Occipital lobe (tissue), 3 donors: ENCODE measurements at places on chromosomes 7 and 10. TPM values are rescaled to one million over a fixed set of nuclear protein-coding genes. Genes with fewer than 3 reads are reported as not detected.

DNA sequence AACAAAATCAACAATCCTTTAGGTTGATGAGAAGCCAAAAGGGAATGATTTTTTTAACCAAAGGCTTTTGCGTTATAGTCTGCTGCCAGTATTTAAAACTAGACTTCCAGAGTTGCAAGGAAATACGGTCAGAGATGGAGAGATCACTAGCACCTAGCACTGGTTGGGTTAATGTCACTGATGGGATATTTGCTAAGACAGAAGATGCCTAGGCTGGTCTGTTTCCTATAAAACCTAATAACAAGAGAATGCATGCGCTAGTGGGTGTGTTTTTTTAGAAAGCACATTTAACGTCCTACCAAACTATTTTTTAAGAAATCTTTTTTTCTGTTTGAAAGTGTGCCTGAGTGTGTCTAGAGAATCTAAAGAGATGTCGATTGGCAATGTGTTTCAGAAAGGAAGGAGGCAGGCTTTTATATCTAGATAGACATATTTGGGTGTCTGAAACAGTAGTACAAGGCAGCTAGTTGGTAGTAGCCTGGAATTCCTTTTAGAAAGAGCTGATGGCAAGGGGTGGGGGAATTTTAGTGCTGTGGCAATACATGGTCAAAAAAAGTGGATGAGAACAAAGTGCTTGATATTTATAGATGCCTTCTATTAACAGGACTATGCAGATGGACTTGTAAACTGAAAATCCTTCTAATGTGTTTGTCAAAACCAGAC is 863 bp downstream of the CALD1 start:
- no peak for DNase-seq

DNA sequence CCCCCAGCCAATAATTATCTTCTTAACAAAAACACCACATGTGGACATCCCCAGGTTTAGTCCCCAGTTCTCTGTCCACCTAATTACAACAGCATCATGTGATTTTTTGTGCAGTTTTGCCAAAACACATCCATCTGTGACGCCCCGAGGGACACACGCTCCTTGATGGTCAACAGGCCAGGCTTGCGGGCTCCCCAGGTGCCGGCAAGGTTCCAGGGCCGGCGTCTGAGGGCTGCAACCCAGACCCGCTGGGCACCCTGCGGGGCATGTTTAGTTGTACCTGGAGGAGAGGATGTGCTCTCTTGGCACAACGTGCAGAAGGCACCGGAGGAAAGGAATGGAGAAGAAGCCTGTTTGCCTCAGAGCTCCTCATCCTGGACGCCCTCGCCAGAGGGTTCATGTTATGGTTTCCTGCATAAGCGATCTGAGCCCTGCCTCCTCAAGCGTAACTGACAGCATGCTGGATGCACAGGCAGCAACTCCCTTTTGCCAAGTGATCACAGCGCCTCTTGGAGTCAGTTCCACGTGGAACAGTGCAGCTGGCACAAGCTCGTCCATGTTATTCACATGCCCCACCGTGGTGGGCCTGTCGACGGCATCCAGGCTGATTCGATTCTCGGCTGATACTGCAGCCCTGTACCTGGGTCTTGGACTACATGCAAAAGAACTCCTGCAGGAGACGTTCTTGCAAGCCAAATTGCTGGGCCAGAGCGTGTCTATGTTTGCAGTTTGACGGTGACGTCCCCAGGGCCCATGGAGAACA is 41.6 kb downstream of the JAKMIP3 start:
- DNase-seq, result no peak

Gene LYZL1
- not detected for total RNA-seq

DNA sequence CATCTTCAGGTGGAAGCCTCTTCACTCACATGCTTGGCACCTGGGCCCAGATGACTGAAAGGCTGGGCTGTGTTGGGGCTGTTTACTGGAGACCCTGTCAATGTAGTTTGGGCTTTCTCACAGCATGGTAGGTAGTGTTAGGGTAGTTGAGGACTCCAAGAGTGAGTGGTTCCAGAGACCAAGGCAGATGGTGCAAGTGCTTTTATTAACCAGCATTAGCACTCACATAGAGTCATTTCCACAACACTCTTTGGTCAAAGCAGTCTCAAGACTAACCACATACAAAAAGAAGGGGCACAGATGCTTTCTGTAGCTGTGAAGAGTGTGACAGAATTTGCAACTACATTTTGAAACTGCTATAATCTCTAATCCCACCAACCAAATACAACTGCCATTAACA is 135.0 kb downstream of the RTKN2 start:
- DNase-seq, result no peak

GRCh38 chr10:10320956-10321355 is 696.7 kb upstream of the CELF2 start:
- no peak for DNase-seq

- DNase-seq, result no peak
Observed at GRCh38 chr7:111138193-111138569, 47.3 kb downstream of the LRRN3 start.

DNA sequence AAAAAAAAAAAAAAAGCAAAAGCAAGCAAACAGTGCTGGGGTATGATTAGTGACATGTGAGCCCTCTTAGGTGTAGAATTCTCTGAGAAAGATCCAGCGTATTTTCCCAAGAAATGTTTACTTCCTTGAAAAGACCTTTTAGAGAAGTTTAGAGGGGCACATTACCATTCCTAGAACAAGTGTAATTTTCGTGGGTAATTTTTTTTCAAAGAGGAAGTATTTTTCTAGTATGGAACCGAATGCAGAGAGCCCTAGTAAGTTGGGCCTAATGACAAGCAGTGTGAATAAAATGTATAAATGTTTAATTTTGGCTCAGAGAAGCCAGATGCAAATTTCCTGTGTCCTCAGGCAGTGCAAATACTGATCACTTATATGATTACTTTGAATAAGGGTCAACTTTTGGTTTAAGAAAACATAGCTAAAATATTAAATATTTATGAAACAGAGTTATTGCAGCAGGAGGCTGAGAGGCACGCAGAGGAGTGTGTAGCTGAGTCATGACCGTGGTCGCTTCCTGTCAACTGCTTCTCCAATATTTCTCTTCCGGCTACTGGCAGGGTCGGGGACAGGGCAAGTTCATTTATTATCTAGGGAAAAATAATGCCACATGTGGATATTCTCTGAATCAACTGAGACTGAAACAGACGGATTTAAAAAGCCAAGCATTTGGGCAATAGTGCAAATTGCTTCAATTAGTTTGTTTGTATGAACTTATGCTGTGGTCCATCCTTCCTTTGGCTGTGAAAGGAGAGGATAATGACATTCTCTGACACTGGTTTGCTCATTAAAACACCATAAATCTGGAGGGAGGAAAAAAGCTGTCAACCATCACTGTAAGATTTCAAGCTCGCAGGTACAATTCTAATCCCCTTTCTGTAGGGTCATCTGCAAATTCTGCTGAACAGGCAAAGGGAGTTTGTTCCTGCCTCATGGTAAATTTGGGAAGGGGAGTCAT is 495.2 kb downstream of the GLRX3 start:
- no peak for DNase-seq

GRCh38 chr10:2701802-2702201 is 365.5 kb upstream of the PFKP start:
- no peak for DNase-seq

DNA sequence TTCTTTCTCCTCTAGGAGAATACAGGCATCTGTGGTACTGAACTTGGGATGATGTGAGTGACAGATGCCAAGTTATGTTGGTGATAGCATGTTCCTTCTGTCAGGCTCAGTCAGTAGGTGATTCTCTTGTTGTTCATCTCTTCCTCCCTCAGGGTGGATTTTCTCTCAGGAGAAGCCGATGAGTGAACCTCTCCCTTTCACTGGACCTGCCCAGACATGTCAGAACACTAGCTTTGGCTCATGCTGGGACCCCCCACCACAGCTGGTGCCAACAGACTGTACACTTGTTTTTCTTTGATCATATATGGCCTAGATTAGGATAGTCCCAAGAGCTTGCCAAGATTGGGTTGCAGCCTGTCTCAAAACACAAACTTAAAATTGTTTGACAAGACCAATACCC is 129.4 kb downstream of the BMPER start:
- no peak for DNase-seq

GRCh38 chr7:84800846-84801245 is 386.0 kb downstream of the SEMA3D start:
- no peak for DNase-seq

- no peak for DNase-seq
Observed at GRCh38 chr10:84946904-84947303, 618.5 kb downstream of the CCSER2 start.

GRCh38 chr10:84375011-84375410 is 46.6 kb downstream of the CCSER2 start:
- no peak for DNase-seq

DNA sequence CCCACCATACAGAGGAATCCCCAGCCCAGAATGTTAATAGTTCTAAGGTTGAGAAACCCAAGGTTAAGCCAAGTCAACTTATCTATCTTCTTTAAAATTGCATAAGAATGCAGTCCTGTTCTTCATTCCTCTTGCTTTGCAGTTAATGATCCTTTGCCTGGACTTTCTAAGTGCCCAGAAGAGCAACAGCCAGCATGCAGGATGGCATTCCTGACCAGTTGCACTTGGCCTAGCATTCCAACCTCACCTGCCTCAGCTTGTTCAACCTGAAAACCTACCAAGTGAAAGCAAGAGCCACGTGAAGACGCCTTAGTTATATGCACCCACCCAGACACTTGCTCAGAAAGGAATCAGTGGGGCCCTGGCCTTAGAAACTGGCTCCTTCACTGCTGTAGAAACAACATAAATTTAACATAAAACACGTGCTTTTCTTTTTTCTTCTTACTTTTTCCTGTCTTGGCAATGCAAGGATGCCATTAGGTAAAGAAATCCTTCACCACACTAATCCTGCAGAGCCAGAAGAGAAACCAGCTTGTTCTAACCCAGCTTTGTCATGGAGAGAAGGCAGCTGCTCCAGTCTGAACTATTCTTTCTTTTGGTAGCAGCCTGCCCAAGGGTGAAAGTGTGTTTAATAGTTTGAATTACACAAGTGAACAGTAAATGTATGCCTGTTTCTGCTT is 25.0 kb downstream of the EGFR start:
- DNase-seq, result no peak

GRCh38 chr7:360454-361100 is 70.6 kb downstream of the FOXL3 start:
- DNase-seq, result no peak

DNA sequence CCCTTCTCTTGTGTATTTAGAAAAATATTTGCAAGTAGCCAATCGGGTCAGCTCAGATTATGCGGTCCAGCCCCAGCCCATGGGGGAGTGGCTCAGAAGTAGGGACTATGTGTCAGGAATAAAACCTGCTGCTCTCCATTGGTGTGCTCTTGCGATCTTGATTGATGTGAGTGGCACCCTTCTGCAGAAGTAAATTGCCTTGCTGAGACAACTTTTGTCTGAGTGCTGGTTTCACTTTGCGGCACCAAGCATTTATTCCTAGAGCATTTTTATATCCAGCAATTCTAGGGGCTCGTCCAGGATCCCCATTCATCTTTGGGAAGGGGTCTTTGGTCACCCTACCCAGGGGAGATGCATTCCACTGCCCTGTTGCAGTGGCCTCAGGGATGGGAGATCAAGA is 26.1 kb upstream of the FAM221A start:
- no peak for DNase-seq

DNA sequence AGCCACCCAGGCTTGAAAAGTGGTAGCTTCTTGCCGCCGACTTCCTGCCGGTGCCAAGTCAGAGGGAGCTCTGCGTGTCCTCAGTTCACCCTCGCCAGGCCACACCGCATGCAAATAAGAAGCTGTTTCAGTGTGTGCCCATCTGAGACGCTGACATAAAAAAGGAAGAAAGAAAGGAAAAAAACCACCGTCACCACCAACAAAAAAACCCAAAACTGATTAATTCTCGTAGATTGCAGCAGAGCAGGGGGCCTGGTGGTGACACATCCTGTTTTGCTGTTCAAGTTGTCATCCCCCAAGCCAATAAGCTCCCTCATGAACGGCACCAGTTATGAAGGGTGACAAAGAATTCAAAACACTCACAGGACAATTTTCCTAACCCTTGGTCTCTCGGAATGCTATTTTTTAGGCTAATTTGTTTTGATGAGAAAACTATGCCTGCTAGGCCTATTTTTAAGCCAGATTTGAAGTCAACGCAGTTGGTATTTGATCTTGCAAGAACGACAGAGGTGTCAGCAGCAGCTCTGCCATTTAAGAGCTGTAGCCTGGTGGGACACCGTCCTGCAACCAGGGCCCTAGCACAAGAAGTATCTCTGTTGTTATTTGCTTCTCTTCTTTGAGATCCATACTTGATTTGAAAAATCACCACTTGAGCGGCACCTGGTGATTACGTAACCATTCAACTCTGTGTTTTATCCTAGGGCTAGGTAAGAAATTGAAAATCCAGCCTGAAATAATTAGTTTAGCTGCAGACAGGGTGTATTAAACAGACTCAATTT is 145.6 kb downstream of the PFKFB3 start:
- DNase-seq, result peak; percentile 29

GRCh38 chr7:116598278-116598677 is 73.4 kb downstream of the CAV1 start:
- DNase-seq, result no peak

GRCh38 chr7:75072981-75073283 is 670 bp downstream of the RCC1L start:
- DNase-seq, result no peak

Gene PRPS1L1
- not detected for total RNA-seq

Gene HTRA1
- total RNA-seq, result 58.5 TPM

GRCh38 chr7:150631866-150632864 is at the start of gene GIMAP6:
Gene GIMAP6 (minus strand): TSS chr7:150632385. CDS start chr7:150630142, 2,243 bp downstream.
- no peak for DNase-seq

Gene CCZ1
- 63.2 TPM for total RNA-seq

Gene LIPF
- not detected for total RNA-seq

Gene MKRN1
- 89.2 TPM for total RNA-seq
